ENCODE measurements at places on chromosomes 3 and 15.

- DNase-seq = no peak
Observed at GRCh38 chr3:136249091-136249490, 1.0 kb upstream of the PCCB start.

- peak; percentile 40 for DNase-seq
Observed at GRCh38 chr3:46325645-46326300, 28.1 kb upstream of the CCR2 start.

- no peak for DNase-seq
Observed at GRCh38 chr3:167732313-167733065, 2.2 kb downstream of the PDCD10 start.

DNA sequence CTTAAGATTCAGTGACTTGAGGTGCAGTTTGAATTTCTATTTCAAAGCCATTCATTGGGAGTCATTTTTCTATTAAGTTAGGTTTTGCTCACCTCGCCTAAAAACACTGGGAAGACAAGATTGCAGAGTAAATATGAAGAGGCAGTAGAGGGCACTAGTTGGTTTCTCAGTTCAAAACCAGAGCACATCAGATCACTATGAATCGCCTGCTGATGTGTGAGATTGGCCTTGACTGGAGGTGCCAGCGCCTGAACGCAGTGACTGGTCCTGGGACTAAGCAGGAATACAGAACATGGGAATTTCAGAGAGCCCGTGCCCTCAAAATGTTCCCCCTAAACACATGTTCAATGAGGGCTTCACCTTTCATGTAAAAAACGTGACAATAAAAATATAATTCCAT lies 229.0 kb downstream of the ITPR1 start:
- DNase-seq = no peak

DNA sequence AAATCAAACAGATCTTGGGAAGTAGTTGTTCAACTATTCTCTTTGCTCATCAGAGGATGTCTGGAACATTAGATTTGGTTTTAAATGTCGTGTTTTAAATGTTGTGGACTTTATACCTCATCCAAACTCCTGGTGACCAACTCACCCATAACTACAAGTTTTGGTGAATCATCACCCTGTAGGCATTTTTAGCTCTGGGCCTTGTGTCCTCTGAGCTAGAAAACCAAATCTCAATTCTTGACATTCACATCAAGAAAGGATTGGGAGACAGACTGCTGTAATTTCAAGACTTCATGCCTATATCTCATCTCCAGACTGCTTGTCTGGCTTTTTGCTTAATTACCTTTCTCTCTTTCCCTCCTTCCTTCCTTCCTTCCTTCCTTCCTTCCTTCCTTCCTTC lies 228.5 kb upstream of the ROBO2 start:
- DNase-seq = no peak

GRCh38 chr3:141306276-141306675 lies 62.0 kb upstream of the ZBTB38 start:
- DNase-seq = no peak

DNA sequence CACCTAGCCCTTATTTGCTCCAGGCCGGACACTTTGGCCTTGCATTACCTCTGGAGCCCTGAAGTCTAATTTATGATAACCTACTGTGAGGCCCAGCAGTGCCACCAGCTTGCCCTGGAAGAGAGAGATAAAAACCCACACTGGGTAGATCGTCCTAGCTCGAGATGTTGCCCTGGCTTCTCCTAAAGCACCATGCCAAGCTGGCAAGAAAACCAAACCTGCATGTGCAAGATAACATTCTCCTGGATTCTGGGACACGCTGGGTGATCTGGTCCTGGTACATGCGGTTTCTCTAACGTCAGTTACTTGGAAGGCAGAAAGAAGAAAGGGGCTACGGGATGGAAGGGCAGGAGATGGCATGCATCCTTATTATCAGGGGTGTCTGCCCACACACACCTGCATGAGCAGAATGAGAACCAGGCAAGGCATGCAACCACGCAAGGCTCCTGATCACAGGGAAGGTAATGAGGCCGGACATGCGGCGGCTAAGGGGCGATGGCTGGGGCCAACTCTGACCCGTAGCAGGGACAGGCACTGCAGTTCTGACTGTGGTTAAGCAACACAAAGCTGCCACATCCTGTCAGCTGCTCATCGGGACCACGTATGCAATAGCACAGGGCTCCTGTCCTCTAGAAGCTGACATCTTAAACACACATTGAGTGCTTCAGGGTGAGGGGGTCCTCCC lies 73.0 kb downstream of the OXNAD1 start:
- DNase-seq = no peak

DNA sequence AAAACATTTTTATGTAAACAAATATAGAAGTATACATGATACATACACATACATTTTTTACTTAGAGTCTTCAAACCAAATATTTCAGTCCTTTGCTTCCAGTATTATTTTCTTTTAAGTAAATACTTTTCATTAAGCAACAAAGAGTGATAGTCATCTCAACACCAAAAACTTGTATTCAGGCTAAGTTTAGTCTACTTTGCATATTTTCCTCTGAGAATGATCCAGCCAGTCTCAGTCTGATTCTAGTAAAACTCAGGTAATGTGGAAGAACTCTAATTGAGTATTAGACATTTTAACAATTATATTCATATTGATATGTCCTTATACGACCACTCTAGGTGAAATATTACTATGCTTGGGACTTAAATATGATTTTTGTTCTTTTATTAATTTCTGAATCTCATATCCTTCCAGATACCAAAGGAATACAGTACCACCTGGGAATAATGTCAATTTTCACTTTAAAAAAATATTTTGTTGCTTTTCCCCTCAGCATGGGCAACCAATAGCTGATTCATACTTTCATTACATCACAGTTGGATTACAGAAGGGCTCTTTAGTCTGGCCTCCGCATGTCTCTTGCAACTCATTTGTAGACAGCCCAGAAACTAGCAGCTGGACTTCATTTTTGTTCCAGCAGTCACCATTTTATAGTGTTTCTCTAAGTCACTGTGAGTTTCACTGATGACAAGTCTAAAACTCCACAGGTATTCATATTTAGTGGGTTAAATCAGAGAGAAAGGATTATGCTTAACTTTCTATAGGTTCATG lies 390.4 kb downstream of the ZBTB20 start:
- DNase-seq = no peak

GRCh38 chr15:89680282-89680873 lies 1.2 kb upstream of the PLIN1 start:
- DNase-seq = peak; percentile 77

GRCh38 chr3:70737666-70738290 lies 425.3 kb upstream of the MDFIC2 start:
- peak; percentile 23 for DNase-seq

DNA sequence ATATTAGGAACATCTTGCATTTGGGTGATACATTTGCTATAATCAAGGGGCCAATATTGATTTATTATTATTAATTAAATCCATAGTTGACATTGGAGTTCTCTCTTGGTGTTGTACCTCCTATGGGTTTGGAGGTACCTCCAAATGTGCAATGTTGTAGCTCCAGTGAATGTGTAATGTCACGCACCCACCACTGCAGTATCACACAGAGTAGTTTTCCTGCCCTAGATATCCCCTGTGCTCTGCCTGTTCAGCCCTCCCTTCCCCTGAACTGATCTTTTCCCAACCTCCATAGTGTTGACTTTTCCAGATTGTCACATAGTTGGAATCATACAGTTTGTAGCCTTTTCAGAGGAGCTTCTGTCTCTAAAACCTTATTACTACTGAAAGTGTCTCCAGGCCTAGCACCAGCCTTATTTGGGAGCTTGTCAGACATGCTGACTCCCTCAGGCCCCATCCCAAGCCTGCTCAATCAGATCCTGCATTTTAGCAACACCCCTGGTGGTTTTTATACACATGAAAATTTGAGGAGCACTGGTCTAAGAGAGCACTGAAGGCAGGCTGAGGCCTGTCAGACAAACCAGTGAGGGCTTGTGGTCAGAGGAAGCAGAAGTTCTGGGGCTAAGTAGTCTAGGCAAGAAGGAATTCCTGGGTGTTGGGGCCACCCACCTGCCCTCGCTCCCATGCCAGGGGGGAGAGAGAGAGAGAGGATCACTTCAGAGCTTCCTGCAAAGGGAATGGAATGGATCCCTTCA lies 73.4 kb downstream of the SLC6A11 start:
- no peak for DNase-seq

GRCh38 chr3:170493712-170494182 lies 75.1 kb downstream of the CLDN11 start:
- DNase-seq = peak; percentile 35

- DNase-seq = no peak
Observed at GRCh38 chr3:105345156-105345555, 21.6 kb upstream of the ALCAM start.

DNA sequence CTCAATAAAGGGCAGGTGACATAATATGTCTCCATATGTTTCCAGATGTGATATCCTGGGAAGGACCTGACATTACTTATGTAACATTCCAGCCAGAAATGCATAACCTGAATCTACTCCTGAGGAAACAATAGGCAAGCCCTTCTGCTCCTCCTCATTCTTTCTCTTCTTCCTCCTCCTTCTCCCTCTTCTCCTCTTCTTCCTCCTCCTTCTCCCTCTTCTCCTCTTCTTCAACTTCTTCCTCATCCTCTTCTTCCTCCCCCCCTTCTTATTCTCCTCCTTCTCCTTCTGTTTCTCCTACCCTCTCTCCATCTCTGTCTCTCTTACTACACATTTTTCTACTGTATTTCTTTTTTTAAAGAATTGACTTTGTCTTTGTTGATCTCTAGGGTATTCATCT lies 43.5 kb upstream of the ITGA11 start:
- DNase-seq = no peak

DNA sequence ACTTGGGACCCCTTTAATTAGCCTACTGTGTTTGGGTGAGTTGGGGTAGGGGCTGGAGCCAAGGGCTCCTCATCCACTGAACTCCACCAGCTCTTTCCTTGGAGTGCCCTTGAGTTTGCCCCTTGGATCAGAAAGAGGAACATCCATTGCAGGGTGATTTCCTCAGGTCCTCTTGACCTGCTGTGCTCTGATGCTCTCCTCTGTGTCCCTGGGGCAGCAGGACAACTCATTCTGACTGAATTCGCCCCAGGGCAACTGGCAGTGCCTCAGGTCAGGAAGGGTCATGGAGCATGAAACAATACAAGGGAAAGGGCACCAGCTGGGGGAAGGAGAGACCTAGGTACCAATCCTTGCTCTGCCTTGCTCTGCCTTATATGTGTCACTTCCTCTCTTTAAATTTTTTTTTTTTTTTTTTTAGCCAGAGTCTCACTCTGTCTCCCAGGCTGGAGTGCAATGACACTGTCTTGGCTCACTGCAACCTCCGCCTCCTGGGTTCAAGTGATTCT lies 47.8 kb downstream of the BSN start:
- no peak for DNase-seq

DNA sequence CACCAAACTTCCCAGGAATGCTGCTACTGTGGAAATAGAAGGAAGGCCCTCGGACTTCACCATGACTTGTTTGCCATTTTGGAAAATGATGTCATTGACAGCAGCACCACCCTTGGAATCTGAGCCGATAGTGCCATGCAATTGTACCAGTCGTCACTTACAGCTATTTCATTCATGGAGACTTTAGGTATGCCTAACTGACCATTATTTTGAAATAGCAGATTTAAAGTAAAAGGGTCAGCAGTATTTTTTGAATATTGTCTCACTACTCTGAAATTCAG lies 66.0 kb upstream of the ARL8B start:
- no peak for DNase-seq

- no peak for DNase-seq
Observed at GRCh38 chr15:77676569-77677375, 44.1 kb upstream of the LINGO1 start.

DNA sequence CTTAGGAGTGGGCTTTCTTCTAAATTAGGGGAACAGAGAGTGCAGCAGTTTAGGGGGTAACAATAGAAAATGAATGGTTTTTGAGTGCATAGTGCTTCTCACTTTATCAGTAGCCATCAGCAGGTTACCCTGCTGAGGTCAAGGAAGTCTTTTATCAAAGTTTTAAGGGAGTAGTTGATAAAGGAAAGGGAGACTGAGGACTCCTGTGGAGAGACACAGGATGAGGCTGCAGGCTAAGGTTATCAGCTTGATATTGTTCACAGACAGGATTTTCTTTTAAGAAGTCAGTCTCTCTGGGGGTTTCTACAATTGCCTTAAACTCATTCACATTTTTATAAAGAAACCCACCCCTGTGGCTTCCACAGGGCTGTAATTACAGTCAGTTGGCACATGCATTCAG lies 205.0 kb downstream of the AGBL1 start:
- DNase-seq = no peak

- no peak for DNase-seq
Observed at GRCh38 chr3:171948674-171949073, 90.7 kb upstream of the FNDC3B start.

DNA sequence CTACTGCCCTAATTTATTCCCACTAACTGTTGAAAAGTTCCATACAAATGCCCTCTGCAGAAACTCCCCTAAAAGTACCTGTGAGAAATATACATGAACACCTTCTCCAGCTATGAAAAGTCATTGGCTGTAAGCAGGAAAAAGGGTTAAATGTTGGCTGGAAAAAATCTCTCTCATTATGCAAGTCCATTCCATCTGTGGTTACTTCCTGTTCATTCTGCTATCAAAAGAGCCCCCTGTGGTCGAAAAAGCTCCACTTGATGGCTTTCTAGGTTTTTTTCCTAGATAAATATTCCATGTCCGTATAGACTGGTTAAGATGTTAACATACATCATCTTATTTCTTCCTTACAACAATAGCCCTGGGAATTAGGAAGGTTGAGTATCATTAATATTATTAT lies 56.2 kb upstream of the AKAP13 start:
- DNase-seq = no peak

- DNase-seq = no peak
Observed at GRCh38 chr3:53694666-53695323, 151.4 kb downstream of the CHDH start.

GRCh38 chr3:72728329-72728889 lies 119.8 kb downstream of the SHQ1 start:
- DNase-seq = no peak

DNA sequence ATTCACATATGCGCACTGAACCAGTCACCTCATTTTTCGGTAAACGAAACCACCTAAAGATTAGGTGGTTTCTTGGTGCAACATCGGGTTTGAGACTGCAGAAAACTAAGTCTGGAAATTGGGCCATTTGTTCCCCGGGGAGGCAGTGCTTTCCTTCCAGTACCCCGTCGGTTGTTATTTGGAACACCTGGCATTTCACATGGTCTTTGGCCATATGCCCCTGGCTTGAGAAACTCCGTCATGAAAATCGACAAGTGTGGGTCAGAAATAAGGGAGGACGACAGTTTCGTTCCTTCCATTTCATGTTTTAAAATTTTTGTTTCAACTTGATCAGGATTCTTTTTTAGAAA lies 544 bp upstream of the GATM start:
- no peak for DNase-seq
